ENCODE measurements at places on chromosomes 13 and 19.

- no peak for DNase-seq
Observed at GRCh38 chr13:27857282-27857681, 62.5 kb upstream of the PDX1 start.

DNA sequence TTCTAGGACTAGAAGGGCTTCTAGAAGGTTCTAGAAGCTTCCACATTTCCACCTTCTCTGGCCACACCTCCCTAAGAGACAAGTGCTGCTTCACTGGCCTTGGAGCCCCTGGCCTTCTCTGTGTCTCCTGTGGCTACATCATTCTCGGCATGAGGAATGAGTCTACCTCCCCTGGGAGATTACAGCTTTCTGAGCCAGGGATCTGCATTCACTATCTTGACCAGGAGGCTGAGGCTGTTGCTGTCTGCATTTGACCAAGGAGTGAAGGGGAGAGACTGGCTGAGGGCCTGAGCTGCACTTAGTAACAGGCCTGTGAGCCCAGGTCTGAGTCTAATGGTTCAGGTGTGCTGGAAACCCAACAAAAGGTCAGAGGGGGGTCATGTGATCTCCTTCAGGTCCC lies 5.3 kb downstream of the CPAMD8 start:
- DNase-seq, result no peak

- no peak for DNase-seq
Observed at GRCh38 chr13:48201044-48201443, 32.0 kb upstream of the ITM2B start.

- DNase-seq, result no peak
Observed at GRCh38 chr13:75947448-75947847, 311.3 kb downstream of the LMO7 start.

Measured in kidney glomerular epithelial cell (primary cell).